Activated CD4-positive, alpha-beta T cell treated with anti-CD3 and anti-CD28 coated beads, Interleukin-2, amount 50 U/mL, for 1 hour (primary cell): ENCODE measurements at places on chromosomes 4 and X.

- no peak for DNase-seq
These were observed 222.5 kb downstream of the MGST2 start for GRCh38 chr4:139887962-139888735.

DNA sequence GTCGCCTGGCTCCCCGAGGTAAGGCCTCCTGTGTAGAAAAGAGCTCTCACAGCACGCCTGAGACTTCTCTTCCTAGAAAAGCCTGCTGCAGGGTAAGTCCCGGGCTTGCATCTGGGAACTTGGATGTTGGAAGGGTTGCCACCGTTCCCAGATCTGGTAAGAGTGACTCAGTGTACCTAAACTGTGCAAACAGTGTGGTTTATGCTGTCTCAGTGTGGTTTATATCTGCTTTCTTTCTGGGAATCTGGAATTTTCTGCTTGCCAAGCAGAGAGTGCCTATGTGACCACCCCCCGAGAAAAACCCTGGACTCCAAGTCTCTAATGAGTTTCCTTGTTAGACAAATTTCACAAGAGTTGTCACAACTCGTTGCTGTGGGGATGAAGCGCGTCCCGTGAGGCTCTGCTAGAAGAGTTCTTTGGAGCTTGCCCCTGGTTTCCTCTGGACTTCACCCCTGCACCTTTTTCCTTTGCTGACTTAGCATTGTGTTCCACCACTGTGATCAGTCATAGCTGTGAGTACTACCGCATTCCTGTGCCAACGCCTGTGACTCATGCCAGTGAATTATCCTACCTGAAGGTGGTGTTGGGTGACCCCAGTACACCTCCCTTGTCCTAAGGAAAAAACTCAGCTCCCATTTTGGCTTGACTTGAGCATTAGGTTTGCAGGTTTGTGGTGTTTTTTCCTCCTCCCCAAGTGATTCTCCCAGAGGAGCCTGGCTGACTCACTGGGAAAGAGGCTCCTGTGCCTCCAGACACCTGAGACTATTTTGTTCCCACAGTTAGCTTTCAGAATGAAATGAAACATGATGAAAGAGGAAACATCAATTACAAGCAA is 14.5 kb downstream of the SLC2A9 start:
- no peak for DNase-seq

- no peak for DNase-seq
These were observed 531.9 kb downstream of the PCDH18 start for GRCh38 chr4:137000432-137000831.

DNA sequence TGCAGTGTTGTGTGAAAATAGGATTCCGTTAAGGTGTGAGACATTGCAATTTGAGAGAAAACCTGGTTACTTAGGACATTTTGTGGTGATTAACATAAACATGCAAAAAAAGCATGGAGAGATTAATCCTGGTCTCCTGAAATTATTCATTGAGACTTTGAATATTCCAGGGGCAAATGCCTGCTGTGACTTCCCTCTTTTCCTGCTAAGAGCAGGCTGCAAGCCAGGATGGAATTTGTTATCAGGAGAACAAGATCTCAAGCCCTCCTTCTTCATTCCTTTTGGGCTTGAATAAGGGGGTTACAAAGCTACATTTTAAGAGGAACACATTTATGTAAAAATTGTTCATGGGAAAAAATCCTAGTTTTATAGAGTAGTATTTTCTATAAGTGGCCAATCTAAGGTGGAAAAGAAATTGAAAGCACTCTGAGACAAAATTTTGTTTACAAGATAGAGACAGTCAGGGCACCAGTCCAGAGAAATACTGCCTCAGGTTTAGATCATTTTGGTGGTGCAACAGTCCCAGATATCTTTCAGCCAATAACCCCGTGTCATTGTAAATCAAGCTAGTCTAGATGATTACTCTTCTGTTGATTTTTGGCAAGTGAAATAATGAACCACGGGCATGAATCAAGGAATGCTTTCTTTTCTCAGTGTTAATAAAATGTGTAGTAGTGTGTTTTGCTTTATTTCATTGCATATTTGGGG is 1528.3 kb upstream of the AGA start:
- no peak for DNase-seq

DNA sequence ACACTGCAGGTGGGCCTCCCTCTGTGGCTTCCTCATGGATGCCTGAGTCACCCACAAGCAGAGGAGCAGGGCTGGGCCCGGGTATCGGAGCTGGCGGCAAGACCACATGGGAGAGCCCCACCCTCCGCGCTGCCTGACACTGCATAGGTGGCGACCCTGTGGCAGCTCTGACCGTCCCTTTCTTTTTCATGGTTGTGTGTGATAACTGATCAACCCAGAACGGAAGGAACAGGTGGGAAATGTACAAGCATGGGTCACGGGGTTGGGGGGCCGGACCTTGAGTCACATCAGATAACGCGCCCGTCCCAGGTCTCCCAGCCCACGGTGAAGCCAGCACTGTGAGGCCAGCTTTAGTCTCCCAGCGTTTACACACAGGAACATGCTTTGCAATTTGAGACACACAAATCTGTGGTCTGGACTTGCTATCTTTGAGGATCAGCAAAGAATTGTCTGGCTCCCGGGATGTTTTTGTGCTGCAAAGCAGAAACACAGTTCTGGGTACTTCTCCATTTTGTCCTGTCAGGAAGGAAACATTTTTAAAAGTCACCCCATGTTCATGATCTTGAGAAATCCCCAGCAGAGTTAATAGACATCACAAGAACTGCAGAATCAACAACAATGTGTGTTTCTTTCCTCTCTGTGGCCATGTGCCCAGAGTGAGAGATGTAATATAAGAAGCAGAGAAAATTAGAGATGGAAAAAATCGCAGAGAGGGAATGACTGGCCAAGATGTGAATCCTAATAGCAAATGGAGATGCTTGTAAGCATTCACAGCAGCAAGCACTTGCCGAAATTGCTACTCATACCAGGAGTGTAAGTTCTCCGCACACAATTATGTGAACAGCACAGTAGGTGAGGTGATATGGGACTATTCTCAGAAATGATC is 70.1 kb upstream of the CBR4 start:
- DNase-seq = no peak

DNA sequence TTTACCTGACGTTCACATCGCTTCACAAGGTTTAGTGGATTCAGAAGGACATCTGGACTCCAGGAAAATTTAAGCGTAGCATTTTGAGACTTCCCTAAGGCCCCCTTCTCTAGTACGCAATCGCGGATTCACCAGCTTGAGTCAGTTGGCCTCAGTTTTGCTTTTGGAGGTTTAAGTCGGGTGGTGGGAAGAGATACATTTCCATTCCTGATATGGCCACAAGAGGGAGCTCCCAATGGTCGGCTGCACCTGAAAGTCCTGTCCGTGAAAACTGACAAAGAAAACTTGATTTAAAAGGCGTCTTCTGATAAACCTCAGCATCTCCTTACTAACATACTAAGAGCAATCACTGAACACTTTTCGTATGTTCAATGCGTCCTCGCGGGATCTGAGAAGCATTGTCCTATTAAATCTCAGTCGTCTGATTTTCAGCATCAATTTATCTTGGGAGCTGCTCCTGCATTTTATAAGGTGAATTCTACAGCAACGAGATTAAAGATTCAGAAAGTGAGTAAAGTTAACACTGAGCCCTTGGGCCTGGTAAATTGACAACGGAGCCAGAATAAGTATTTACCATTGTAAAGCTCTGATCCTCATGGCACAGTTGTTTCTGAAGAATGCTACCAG is 50.6 kb downstream of the LGI2 start:
- peak; percentile 30 for DNase-seq

DNA sequence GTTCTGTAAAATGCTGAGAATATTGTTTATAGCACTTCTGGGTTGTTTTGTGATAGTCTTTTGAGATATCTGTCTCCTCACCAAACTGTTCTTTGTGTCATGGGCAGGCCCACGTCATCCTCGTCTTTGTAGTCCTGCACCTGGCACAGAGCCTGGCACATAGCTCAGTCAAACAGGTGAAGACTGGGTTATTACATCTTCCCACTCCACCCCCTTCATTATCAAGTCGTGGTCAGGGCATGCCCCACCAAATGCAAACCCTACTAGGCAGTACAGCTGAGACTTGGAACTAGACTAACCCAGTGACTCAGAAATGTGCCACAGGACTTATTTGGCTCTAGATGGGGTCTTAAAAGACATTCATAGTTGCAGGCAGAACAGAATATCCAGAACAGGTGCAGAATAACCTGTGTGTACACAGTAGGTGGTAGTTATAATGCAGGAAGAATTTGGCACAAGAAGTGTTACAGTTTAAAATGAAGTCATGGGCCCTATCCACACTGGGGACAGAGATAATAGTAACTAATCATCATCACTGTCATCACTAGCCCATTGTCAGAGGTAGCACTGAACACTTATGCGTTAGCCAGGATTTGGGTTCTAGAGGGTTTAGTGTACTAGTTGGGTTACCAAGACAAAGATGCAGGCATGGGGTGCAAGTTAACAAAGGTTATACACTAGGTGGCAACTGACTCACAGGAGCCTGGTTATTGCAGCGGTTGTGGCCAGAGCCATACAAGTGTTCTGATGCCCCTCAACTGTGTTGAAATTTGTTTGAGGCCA is 74.9 kb downstream of the TBL1X start:
- no peak for DNase-seq

GRCh38 chr4:168432419-168433146 is 47.7 kb downstream of the DDX60L start:
- no peak for DNase-seq

GRCh38 chr4:8181119-8181518 is 18.0 kb upstream of the SH3TC1 start:
- DNase-seq = no peak

DNA sequence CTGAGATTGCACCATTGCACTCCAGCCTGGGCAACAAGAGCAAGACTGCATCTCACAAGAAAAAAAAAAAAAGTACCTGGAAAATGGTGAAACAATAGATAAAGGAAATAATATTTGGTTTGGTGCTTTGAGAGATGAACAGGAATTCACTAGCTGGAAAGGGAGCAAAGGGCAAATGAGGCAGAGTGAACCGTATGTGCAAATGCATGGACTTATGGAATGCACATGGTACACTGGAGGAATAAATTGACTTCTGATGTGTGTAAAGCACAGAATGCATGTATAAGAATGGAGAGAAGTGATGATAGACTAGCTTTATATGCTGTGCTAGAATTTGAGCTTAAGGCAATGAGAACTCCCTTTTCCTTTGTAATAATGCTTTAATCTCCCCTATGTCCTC is 413.3 kb downstream of the SPRY1 start:
- no peak for DNase-seq

- no peak for DNase-seq
These were observed 42.3 kb downstream of the TRIM2 start for GRCh38 chr4:153246446-153247115.

DNA sequence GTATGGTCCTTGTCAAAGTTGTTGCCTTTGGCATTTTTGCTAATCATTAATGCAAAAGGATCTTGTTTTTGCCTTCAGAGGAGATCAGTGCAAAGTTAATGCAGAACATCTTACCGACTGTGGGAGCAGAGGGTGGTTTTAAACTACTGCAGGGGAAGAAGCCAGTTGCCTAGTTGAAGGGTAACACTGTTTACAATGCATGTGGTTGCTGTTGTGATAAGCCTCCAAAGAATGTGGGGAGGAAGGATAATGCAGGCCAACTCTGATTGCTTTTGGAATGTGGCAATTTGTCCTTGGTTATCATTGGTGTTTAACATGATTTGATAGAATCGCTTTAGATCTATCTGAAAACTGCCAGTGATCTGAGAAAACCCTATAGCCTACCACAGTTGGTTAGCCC is 204.3 kb upstream of the TLL1 start:
- DNase-seq = no peak

DNA sequence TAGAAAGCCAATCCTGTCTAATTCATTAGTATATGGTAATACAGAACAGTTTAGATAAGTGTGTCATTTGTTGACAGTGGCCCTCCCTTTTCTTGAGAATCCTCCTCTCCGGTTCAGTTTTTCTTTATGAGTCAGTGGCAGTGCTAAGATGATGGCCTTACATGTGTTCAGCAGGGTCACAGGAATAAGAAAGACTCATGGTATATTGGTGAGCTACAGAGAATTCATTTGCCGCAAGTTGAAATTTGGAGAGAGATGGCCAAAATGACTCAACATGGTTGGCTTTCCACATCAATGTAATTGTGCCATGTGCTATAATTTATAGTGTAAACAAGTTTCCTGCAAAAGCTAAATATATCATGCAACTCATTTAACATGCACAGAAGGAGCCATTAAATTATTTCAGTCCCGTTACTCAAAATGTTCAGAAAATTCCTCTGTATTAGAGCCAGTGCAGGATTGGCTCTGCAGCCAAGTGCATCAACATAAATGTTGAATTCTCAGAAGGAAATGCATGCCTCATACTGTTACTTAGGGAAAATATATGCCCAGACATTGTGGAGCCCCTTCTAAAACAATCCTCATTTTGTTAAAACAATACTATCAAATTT is 374.3 kb downstream of the AFF2 start:
- no peak for DNase-seq

DNA sequence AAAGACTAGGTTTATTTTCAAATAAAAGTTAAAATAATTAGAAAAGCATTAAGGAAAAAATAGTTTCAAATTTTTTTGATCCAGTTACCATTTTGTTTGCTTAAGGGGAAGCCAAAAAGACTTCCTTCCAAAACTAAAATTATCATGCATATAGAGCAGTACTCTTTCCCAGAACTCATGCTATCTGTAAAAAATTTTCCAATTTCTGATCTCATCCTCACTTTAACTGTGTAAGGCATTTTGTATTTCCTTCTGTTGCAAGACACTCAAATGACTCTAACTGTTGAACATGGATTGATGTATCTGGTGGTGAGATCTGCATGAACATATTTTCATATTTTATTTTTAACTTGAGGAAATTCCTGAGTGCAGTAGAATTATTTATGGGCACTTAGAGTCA is 150.1 kb downstream of the ADAM29 start:
- DNase-seq = no peak

DNA sequence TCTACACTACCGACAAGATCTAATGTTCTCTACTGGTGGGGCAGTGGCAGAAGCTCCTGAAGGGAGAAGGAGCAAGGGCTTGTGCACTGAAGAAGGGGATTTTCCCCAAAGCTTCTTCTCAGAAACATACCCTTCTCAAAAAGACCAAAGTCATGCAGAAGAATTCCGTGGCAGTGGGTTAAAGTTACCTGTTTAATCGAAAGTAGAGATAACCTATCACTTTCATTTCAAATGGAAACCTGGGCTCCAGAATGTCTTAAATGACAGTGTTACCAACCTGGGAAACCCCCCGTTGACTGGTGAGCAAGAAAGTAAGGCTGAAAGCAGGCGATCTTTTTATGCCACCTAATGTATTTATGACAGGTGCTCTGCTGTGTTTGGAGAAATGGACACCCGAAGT is 92.5 kb upstream of the TEX13D start:
- DNase-seq = no peak

GRCh38 chrX:138026211-138026610 is 460.3 kb downstream of the ZIC3 start:
- DNase-seq = no peak

GRCh38 chr4:141028024-141028529 is 105.2 kb downstream of the RNF150 start:
- no peak for DNase-seq
